ENCODE measurements at places on chromosomes 1 and 21.

- no peak for DNase-seq
Observed at GRCh38 chr1:209405183-209405814, 178.2 kb upstream of the CAMK1G start.

DNA sequence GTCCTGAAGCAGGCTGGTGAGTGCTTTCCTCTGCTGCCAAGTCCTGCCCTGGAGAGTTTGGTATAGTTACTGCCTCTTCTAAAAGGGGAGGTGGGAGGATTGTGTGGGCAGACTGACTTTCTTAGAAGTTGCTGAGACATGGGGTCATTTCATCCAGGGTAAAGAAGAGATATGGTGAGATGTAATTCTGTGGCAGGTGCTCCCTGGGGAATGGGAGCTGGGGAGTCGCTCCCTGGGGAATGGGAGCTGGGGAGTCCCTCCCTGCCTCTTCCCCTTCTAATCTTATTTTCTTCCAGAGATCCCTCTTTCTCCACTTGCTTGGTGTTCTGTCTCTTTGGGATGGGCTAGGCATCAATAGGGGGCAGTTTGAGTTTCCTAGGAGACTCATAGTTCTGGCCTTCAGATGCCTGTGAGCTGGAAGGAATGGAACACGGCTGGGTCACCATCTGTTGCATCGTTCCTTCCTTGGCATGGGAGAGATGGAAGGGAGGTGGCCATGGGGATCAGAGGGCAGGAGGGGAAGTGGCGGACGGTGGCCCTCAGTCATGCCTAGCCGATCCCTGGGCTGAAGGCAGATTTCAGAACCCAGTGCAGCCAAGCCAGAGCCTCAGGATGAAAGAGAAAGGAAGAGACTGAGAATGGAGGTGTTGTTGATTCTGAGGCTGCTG lies 59.0 kb downstream of the NFASC start:
- no peak for DNase-seq

DNA sequence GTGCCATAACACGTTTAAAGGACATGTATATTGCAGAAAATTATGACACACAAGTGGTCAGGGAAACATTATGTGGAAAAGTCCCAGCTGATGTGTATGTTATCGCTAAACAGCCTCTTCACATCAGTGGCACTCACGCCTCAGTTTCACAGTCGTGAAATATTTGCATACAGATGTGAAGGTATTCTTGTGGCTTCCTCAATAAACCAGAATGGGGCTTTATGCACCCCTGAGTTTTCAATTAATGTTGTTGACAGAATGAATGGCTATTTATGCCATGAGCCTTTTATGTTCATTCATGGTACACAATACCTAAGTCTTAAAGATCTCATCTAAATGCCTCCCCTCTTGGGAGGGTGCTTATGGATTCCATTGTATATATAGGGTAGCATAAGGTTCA lies 202.1 kb upstream of the ADGRL2 start:
- no peak for DNase-seq

- DNase-seq, result no peak
Observed at GRCh38 chr1:202129453-202130296, 7.0 kb downstream of the GPR37L1 start.
